ENCODE measurements at places on chromosomes 2 and 18.

GRCh38 chr2:131081190-131081589, 12.1 kb downstream of the FAM168B start:
- no peak for DNase-seq

DNA sequence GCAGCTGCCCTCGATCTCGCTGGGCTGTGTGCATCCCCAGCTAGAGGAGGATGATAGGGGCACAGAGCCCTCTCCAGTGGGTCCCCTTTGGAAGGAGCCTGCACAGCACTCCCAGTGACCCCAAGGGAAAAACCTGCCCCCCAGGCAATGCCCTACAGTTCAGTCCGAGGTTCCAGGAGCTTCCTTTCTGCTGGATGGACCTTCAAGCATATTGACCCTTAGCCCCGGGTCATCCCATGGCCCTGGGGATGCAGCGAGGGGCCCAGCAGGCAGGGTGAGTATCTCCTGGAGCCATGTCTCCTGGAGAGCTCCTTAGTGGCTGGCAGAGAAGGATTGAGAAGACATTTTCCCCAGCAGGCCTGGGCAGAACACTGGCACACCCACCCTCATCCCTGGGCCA, 45.4 kb upstream of the CTDP1 start:
- DNase-seq = no peak

GRCh38 chr18:73741946-73742345, 405.7 kb downstream of the FBXO15 start:
- no peak for DNase-seq

DNA sequence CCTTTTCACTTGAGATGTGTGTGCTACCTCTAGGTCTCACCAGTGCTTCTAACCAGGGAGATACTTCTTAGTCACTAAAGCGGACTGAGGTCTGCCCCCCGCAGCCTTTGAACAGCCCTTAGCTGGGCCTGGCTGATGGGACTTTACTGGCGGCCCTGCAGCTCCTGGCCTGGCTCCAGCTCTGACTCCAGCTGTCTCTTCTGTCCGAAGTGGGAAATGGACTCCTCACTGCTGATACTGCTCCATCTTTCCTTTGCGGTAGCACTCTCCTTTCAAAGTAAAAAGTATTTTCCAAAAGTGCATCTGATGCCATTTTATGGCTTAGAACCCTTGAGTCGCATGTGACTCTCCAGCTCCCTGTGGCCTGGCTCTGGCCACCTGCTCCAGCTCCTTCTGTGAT, 64.5 kb downstream of the ATP9B start:
- DNase-seq = no peak

- peak; percentile 19 for DNase-seq
Measured at GRCh38 chr18:51537487-51537886, 340.0 kb upstream of the MEX3C start.

Measured in NCI-H774 (cell line).